SK-N-SH treated with all-trans-retinoic acid at 6 μM for 48 hours (cell line): ENCODE measurements at places on chromosomes 6 and 20.

- ATAC-seq, result peak; percentile 58
Measured at GRCh38 chr6:26205625-26206574, 118.7 kb downstream of the HFE start.

GRCh38 chr6:41712651-41713103 is 22.7 kb downstream of the TFEB start:
- peak; percentile 68 for ATAC-seq

GRCh38 chr6:100153636-100154275 is 159.7 kb upstream of the MCHR2 start:
- ATAC-seq, result no peak

GRCh38 chr6:45448417-45449389 is 71.0 kb upstream of the SUPT3H start:
- ATAC-seq, result no peak

DNA sequence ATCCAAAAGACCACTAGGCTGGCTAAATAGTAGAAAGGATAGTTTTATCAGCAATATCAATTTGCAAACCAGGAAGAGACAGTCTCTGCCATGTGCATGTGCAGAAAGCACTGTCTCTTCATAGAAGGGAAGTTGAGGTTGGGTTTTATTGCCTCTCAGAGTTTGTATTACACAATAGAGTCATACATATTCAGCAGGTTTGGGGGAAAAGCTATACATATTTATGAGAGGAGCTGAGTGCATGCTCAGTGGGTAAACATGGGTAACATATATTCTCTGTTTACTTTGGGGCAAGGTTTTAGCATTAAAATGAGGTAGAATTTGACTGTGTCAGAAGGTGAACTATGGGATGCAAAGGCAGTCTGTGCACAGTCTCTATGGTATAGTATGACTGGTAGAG is 14.9 kb downstream of the TMEM170B start:
- ATAC-seq, result no peak

DNA sequence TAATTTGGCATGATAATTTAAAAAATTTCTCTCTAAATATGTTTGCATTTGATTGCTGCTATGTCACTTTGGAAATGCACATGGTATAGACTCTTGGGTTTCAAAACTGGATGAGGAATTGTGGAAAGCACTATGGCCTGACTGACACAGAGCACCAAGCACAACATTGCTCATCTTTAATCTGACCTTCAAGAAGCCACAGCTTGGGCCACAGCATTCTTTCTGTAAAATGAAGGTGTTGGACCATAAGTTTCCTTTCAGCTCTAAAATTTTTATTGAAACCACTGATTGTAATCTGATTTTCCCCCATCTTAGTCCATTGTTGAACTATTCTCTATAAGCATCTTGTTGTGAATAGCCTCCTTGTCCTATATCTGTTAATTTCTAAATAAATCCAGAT is 41.0 kb downstream of the QKI start:
- ATAC-seq, result no peak

- ATAC-seq, result no peak
Measured at GRCh38 chr6:154239392-154239791, 117.2 kb downstream of the IPCEF1 start.

GRCh38 chr20:44273231-44274215 is 26.4 kb downstream of the GDAP1L1 start:
- ATAC-seq, result no peak

DNA sequence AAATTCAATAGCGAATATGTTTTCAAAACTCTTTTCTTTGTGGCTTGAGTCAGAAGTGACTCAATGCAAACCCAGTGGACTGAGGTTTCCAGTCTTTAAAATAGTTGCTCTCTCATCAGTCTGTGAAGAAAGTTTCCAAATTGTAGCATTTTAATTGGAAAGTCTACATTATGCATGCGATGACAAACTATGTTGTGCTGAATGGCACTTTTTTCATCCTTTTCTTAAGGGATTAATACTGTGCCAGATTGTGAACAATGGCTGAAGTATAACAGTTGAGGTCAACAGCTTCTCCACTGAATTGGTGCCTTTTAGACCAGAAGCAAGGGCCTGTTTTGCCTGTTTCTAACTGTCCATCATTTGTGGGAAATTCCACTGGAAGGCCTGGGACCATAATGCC is 377.1 kb downstream of the BTBD9 start:
- ATAC-seq, result peak; percentile 28
